Omental fat pad (tissue), 4 donors: ENCODE measurements at places on chromosomes 3 and 15.

DNA sequence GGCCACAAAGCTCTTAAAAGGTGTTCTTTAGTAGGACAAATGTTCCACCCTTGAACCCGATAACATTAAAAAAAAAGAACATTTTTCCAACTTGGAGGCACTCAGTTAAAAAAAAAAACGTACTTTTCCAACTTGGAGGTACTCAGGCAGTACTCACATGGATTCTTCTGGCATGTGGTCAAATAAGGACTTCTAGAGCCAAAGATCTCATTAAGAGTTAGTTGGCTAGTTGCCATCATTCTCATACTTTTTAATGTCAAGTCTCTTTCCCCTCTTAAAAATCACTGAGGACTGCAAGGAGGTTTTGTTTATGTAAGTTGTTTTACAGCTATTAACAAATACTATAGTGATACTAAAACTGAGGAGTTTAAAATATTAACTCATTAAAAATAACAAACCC lies 101.0 kb downstream of the CADPS start:
- no peak for DNase-seq

DNA sequence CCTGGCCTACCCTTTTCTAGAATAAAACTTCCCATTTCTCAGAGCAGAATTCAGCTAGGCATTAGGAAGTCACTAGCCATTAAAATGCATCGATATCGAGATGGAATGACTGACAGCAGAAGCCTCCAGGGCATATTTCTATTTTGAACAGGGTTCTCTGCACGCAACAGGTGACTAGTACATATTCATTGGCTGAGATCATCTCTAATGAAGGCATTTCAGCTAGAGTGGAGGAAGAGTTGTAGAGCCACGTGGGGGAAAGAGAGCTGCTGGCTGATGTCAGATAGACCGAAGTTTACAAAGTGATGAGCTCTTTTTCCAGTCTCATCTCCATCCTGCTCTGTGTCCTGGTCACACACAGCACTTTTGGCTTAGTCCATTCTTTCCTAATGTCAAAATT lies 7.5 kb downstream of the TMEM40 start:
- no peak for DNase-seq

DNA sequence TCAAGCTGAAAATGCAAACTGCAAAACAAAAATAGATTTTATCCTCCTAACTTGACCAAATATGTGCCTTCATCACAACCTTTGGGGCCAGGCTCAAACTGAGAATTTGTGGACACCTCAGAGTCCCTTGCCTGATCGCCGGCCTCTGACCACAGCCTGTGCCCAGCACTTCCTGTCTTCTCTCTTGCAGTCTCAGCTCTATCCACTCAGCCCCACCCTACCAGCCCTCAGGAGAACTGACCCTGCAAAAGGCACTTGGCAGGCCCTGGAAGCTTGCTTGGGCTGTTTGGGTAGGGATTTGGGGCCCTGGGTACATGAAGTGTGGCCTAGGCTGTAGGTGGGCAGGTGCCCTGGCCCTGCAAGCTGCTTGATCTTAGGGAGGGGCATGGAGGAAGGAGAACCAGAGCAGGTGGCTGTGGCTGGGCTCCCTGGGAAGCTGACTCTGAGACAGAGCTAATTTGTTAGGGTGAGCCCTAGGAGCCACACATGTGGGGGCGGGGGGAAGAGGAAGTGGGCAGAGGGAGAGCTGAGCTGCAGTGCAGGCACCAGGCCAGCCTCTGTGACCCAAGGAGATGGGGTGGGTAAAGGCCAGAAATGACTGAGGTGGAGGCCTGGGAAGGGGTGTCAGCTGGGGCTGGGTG lies 8.6 kb downstream of the CLEC3B start:
- DNase-seq, result no peak

DNA sequence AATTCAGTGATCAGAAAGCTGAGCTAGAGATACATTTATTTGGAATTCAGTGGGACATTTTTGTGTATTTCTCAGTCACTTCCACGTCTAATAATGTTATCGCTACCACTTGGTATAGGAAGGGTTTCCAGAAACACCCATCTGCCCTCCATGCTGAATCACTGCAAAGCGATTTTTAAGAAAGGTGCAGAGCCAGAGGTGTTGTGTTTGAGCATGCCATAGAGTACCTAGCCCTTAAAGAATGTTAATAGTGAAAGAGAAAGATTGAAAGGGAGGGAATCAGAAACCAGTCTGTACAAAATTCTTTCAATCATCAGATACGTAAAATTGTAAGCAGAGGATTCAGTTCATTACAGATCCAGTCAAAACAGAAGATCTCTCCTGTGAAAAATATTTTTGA lies 80.1 kb upstream of the ARL6 start:
- DNase-seq, result no peak
